H7 (cell line): ENCODE measurements at places on chromosomes 13 and 19. TPM values are rescaled to one million over a fixed set of nuclear protein-coding genes. Genes with fewer than 3 reads are reported as not detected.

The KMT2B gene
- 12.9 and 16.3 TPM in 2 replicates for total RNA-seq

The FBXL12 gene
- 31.2 and 36.4 TPM in 2 replicates for total RNA-seq

The ZNF296 gene
- total RNA-seq: 2.6 and 4.2 TPM in 2 replicates

The CD209 gene
- not detected in 2 replicates for total RNA-seq

The SLC17A7 gene
- total RNA-seq: 0.14 and 0.26 TPM in 2 replicates

The ZNF541 gene
- total RNA-seq: not detected in 2 replicates

The PCP2 gene
- total RNA-seq: not detected in 2 replicates

The MBOAT7 gene
- 76.6 and 88.1 TPM in 2 replicates for total RNA-seq

The EVI5L gene
- 3.5 and 5.0 TPM in 2 replicates for total RNA-seq
